NCI-H1436 (cell line): ENCODE measurements at places on chromosomes 2 and 18.

GRCh38 chr2:19472391-19472978, 114.1 kb upstream of the OSR1 start:
- DNase-seq, result no peak

DNA sequence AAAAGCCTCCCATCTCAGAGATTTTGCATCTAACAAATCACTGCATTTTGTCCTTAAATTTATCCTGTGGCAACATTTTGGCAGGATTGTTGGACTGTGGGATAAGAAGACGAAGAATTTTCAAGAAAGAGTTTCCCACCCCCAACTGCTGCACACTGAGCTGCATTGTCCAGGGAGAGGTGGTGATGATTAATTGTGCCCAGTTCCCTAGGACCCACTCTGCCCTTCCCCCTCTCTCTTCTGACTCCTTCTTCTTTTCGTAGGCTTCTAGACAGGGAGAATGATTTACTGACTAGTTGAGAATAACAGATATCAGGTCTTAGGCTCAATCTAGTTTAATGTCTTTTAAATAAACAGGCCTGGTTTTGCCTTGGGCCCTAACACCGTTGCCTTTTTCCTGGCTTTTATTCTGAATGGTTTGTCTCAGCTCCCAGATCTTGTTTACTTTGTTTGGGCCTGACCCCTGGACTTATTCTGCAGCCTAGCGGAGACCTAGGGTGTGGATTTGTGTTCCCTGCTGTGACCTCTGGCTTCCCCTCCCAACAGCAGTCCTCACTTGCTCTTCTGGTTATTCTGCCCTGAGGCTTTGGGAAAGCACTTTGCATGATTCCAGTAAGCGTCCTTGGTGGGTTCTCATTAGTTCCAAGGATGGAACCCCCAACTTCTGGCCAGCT, 233.3 kb downstream of the INSIG2 start:
- no peak for DNase-seq

DNA sequence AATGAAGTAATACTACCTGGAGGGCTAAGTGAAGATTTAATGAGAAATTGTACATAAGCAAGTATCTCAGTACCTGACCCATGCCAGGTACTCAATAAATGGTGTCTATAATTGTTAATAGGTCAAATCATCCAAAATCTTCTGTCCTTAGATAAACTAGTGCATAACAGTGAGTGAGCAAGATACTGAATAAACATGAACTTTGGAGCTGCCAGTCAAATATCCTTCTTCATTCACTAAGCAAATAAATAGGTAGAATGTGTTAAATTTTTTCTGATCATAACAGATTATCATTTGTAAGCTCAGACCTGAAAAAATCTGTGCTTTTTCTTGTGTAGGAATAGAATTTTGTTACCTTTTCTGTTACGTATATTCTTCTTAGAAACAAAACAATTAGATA, 39.6 kb downstream of the RAB3GAP1 start:
- no peak for DNase-seq

GRCh38 chr2:88950010-88950409, 258.5 kb downstream of the RPIA start:
- DNase-seq, result no peak

DNA sequence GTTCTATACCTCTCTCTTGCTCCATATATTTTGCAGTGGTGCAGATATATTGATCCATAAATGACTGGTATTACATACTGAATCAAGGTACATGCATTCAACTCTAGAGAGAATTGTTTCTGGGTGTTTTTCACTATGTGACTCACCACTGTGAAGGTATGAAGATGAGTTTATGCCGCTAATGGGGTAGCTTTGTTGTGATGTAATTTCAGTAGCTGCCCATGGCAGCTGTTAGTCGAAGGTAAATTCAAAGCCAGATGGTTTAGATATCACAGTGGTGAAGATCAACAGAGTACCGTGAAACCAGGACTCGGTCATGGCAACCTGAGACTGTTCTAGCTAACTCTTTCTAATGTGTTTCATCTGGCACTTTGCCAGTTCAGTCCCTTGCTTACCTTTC, 50.4 kb downstream of the PKP4 start:
- DNase-seq, result no peak

- no peak for DNase-seq
Observed at GRCh38 chr18:39698436-39698835, 2132.8 kb upstream of the CELF4 start.

DNA sequence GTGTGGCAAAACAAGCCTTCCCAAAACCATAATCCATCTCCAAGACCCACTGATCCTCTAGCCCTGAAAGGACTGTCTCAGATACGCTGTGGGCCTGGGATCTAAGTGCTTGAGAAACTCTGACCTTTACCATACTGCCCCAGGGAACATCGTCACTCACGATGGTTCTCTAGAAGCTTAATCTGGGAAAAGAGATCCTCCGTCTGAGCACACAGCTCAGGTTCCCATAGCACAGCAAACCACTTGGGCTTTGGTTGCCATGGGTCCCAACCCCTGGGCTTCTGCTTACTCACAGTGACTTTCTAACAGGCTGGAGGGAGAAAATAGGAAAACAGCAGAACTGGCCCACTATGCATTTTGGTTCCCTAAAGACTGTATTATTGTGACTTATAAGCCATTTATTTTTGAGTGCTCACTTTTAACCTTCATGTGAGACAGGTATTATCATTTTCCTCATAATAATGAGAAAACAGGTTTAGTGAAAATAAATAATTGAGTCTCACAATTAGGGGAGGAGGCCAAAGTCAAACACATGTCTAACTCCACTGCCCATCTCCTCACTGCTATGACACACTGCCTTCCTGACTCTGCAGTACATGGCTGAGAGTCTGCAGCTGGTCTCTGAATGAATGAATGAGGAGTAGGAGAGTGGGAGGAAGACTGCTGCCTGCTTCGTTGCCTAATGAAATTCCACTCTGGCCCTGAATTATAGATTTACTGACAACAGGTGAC, 46.7 kb downstream of the REEP1 start:
- DNase-seq, result peak; percentile 10

DNA sequence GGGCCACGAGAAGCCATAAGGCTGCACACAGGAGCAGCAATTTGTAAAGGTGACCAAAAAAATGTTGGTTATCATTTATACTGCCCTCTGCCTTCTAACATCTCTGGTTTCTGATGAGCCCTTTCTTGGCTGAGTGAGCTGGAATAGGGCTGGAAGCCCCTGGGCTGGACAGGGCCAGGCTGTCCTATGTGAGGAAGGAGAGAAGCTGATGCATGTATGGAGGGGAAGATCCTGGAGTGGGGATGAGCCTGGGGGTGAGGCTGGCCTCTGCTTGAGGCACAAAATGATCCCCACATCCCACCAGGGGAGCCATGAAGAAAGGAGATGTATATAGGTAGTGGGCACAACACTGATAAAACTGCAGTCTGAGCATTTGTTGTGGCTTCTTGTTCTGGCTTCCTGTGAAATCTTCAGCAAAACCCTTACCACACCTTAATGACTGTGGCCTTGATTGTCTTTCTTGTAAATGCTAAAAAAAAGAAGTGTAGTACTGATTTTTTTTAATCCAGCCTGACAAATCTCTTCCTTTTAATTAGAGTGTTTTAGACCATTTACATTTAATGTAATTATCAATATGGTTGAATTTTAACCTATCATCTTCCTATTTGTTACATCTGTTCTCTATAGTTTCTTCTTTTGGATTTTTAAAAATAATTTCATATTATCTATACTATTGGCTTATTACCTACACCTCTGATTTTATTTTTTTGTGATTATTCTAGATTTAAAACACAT, 5.6 kb downstream of the SNED1 start:
- no peak for DNase-seq
